ENCODE measurements at places on chromosomes 11 and 22.

DNA sequence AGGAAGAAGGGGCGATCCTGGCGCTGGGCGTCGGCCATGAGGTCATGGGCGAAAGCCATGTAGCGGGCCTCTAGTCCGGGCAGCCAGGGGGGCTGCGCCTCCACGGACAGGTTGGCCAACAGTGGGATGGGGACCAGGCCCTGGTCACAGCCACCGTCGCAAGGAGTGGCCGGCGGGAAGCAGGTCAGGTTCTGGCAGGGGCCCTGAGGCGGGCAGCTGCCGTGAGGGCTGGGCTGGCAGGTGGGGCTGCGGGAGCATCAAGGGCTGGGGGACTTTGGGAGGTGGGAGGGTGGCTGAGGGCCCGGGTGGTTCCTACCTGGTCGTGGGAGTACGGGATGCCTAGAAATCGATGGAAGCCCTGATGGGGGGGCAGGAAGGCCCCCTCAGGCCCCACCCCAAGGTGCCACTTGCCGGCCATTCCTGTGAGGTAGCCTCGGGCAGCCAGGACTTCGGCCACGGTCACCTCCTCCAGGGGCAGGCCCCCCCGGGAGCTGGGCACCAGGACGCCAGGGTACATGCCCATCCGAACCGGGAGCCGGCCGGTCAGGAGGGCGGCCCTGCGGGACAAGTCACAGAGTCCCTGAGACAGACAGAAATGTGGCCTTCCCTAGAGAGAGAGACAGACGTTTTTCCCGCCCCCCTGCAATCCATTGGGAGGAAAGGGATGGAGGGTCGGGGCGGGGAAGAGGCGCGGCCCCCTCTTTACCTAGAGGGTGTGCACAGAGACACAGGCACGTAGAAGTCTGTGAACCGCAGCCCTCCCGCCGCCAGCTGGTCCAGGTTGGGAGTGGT lies 906 bp downstream of the ARSA start:
- DNase-seq = no peak

- DNase-seq = no peak
These were observed 71.8 kb downstream of the XRRA1 start for GRCh38 chr11:74877132-74877531.

- no peak for DNase-seq
These were observed 393.5 kb downstream of the BUD13 start for GRCh38 chr11:116379185-116379828.

GRCh38 chr11:44145011-44145775 lies 49.7 kb downstream of the EXT2 start:
- no peak for DNase-seq

- DNase-seq = no peak
These were observed 393.0 kb upstream of the KIRREL3 start for GRCh38 chr11:127393460-127393997.

DNA sequence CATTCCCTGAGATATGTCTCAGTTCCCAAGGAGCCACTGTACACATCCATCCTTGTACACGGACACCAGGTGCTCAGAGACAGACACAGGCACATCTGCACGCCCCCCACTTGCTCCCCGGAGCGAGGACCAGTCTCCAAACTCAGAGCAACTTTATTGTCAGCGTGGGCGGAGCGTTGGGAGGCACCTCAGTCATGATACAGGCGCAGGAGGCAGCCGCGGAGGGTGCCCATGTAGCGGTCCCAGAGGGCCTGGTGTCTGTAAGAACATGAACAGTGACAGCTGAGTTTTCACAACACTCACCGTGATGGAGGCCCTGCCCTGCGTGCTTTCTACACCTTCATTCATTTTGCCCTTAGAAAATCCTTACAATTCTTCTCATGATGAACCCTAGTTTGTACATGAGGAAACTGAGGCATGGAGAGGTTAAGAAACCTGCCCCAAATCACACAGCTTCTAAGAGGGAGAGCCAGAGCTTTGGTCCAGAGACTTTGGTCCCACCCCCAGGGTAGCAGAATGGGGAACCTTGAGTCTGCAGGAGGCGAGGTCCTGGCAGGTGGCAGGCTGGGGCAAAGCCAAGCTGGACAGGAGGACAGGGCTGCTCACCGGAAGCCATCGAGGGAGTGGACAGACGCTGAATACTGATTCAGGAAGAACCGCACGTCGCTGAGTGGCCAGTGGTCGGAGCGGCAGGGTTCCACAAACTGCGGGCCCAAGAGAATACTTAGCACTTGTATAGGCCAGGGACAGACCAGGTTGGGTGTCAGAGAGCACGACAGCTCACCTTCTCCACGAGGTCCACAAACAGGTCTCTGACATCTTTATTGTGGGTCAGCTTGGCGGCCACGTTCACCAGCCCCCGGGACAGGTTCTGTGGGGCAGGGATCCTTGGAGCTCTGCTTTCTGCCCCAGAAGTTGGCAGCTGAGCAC lies 4.2 kb downstream of the FIBP start:
- DNase-seq = no peak

DNA sequence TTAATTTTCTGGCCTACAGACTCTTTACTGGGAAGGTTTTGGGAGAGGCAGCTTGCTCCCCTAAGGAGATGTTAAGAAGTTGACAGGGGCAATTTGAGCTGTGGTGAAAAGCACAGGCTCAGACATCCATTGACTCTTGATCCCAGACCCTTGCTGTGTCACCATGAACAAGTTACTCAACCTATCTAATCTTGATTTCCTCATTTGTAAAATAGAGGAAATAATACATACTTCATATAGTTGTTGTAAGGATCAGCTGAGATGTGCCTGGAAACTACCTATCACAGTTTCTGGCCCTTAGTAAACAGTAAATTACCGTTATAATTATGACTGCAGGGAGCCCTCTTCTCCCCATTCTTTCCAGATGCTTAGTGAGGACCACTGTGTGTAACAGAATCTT lies 16.6 kb upstream of the SCGB1D4 start:
- DNase-seq = no peak

- DNase-seq = no peak
These were observed 5.0 kb downstream of the MIF start for GRCh38 chr22:23899042-23899745.

- no peak for DNase-seq
These were observed 14.7 kb upstream of the TUB start for GRCh38 chr11:8066036-8066910.

DNA sequence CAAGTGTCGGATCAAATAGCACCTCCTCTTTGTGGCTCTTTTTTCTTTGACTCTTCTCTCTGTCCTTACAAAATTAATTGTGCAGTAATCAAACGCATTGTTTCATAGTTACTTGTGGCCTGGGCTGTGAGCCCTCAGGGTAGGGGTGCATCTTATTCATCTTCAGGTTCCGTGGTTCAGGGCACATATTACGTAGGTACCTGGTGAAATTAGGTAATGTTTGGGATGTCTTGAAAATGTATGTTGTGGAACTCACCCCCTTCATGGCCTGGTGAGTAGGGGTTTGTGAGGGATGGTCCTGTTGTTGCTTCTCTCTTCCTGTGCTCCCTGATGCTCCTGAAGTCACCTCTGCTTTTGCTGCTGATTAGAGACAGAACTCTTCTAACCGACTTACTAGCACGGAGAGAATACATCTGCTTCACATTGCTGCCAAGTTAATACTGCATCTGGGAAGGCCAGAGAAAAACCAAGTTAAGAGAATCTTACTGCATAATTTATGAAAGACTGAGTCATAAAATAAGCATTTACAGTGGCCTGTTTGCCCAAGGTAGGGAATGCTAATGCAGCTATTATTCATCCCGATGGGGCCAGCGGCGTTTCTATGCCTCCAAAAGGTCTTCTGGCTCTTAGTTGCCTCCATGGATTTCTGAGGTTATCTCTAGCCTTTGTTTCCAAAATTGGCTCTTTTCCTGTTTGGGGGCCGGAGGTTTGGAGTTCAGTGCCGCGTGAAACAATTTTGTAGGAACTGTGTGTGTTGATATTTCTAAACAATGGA lies 66.9 kb downstream of the TBC1D22A start:
- no peak for DNase-seq

- no peak for DNase-seq
These were observed 10.9 kb downstream of the NCF4 start for GRCh38 chr22:36871669-36872081.

GRCh38 chr22:47299863-47300697 lies 537.6 kb downstream of the TBC1D22A start:
- no peak for DNase-seq

- DNase-seq = no peak
These were observed 35.0 kb downstream of the KCNJ1 start for GRCh38 chr11:128832121-128832497.

DNA sequence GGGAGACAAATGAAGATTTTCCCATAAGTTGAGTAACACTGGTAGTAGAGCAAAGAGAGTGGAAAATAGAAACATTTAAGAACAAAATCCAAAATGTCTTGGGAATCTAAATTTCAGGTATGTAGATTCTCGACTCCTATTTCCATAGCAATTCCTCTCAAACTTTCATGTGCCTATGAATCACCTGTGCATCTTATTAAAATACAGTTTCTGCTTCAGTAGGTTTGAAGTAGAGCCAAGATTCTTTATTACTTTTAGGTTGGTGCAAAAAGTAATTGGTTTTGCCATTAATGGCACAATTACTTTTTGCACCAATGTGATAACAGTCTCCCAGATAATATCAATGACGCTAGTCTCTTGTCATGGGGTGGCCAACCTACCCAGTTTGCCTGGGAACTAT lies 115.3 kb upstream of the SLC5A12 start:
- no peak for DNase-seq

GRCh38 chr22:46576556-46577367 lies 39.3 kb upstream of the CELSR1 start:
- no peak for DNase-seq

DNA sequence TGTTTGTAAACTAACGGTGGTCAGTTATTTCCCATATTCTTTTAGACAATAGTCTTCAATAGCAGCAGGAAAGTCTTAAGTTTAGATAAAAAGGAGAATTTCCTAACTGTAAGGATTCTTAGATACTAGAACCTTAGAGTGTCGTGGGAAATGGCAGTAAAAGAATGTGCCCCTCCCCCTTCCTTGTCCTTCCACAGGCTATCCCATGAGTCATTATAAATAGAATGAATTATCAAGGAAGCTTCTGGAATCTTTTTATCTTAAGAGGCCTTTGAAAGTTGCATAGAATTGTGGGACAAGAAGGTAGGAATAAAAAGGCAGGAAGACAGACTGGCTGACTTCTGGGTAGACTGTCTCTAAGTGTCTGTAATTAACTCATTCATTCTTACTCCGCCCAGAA lies 165.2 kb upstream of the TBCEL start:
- no peak for DNase-seq

DNA sequence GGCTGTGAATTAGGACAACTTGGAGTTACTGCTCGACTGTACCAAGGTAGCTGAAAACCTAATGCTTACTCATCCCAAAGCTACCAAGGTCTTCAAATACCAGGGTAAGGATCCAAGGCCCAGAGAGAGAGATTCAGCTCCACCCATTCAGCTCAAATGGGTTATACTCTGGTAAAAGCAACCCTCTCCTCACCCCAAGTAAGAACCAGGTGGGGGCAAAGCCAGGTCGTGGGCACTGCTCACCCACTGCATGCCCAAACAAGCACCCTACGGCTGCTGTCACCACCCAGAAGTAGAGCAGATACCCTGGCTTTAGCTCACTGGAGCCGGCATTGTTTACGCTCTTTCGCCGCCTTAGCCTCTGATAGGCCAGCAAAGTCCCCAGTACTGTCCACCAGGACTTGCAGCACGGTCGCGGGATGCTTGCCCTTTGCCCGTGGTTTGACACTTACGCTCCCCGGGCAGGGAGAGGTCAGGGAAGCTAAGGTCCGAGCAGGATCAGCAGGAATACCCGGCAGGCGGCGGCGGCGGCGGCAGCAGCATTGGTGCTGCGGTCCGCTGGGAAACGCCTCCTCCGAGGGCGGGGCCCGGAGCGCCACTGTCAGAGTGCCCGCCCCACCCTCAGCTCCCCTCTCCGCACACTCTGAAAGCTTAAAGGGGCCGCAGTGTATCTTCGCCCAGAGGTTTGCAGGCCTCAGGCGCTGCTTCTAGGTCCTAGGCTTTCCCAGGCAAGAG lies 19.6 kb downstream of the CKAP5 start:
- no peak for DNase-seq

DNA sequence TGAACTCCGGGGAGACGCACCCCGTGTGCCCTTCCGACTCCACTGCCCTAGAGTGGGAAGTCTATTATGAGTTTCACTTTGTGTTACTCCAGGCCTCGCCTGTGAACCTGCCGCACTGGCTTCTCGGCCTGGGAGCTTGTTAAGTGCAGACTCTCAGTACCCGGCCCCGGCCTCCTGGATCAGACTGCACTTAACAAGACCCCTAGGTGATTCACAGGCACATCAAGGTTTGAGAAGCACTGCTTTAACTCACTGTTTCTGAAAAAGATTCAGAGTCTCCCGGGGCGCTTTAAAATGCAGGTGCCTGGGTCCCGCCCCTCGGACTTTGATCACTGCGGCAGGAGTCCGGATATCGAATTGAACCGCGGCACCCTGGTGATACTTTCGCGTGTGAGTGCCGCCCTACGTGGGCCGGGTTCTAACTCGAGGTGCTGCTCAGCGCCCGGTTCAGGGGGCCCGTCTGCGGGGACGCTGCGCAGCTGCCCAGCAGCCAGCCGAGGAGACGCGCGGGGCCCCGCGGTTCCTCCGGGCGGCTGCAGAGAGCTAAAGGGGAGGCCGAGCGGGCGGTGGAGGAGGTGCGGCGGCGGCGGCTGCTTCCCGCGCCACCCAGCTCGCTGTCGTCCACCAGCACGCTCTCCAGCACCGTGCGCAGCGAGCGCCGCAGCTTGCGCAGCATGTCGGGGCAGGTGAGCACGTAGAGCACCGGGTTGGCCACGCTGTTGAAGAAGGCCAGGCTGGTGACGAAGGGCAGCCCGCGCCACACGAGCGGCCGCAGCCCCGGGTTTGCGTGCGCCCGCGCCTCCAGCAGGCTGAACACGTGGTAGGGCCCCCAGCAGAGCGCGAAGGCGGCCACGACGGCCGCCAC lies 3.4 kb downstream of the PTGDR2 start:
- no peak for DNase-seq

- no peak for DNase-seq
These were observed 55.2 kb downstream of the PDE3B start for GRCh38 chr11:14698771-14699170.

- DNase-seq = no peak
These were observed at the start of gene SHISA8 for GRCh38 chr22:41915035-41915785. Gene SHISA8 (minus strand): TSS chr22:41915074. CDS start chr22:41914667, 407 bp downstream.

GRCh38 chr11:117681438-117681837 lies 115.6 kb downstream of the DSCAML1 start:
- no peak for DNase-seq

- DNase-seq = no peak
These were observed 1.0 kb downstream of the MALAT1 start for GRCh38 chr11:65499713-65500386.
